H9 (cell line): ENCODE measurements at places on chromosomes 1 and 21.

DNA sequence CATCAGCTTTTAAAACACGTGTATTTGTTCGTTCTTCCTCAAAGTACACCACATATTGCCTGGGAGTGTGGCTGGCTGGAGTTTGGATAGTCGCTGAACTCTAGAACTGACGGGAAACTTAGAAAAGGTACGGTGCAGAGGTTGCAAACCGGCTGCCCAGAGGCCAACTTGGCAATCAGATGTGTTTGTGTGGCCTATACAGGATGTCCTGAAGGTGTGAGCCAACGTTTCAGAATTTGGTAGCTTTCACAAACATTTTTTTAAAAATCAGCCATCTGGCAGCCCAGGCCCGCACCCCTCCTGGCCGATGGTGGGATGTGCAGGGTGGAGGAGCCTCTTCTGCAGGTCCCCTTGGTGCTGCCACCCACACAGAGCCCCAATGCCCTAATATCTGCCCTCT is 73.6 kb upstream of the SLC25A33 start:
- H3K27me3 ChIP-seq: no peaks in the 10 kb centered on the region; the same call in 1 of the 2 replicates
- no peak overlapping the region for H3K4me3 ChIP-seq
- H3K4me1 ChIP-seq: no peaks in the 10 kb centered on the region
- no peaks in the 10 kb centered on the region for H3K36me3 ChIP-seq
- no peak overlapping the region for H3K27ac ChIP-seq
- no peak for DNase-seq

DNA sequence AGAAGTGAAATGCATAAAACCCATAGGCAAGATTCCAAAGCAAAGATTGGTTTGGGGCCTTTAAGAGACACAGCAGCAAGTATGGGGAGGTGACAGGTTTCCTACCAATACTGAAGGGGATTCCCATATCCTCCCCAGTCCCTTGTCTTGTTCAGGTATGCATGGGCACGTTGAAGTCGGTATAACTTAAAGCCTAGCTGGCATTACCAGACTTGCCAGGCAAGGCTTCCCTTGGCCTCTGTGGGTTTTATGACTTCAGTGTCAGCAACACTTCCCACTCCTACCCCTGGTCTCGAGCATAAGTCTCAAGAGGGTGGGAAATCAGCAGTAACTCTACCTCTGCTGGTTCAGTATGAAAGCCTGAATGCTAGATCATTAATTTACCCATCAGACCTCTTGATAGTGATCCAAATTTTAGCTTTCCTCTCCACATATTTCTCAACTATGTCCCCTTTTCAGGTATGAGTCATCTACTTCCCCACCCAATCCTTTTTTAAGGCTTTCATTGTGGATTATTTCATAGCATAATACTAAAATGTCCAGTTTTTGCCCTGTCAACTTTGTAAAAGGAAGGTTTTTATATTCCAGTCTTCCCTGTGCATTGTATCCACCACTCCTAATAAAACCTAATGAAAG is 6.8 kb downstream of the CYP4X1 start:
- H3K27me3 ChIP-seq: no peaks in the 10 kb centered on the region
- H3K36me3 ChIP-seq: no peaks in the 10 kb centered on the region
- DNase-seq: no peak
- no peak overlapping the region for H3K4me3 ChIP-seq
- no peaks in the 10 kb centered on the region for H3K4me1 ChIP-seq
- no peak overlapping the region for H3K27ac ChIP-seq

DNA sequence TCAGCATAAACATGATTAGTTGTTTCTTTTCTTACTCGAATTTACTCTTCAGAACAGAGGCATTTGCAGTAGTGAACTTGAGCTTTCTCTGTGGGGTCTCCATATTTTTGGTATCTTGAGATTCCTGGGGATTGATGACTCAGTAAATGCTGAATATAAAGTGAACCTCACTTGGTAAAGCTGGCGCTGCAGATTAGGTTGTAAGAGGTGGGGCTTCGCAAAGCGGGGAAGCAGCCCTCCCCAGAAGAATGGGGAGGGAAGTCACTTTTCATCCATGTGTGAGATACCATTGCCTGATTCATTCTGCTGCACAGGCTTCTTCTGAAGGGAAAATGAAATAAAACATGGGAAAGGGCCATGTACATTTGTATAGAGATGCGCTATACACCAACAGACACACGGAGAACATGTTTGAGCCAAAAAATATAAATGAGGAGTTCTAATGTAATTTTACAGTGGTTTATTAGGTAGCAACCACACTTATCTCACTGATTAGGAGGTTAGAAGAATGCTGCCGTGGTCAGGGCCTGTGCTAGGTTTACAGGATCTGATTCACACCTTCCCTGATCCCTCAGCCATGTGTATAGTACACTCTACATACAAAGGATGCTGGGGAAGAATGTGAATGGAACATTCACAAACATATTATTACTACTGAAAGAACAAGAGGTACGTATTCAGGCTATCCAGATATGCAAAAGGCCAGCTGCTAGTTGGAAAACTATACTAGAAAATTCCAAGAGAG is 63.5 kb downstream of the DNTTIP2 start:
- peaks cover 6% of the 10 kb centered on the region for H3K4me1 ChIP-seq
- H3K27me3 ChIP-seq: no peaks in the 10 kb centered on the region
- no peaks in the 10 kb centered on the region for H3K36me3 ChIP-seq
- H3K4me3 ChIP-seq: 0 out of 3 replicates have a peak overlapping the region, but pooled peaks have one; percentile 8
- no peak for DNase-seq
- no peak overlapping the region for H3K27ac ChIP-seq

- peaks cover 6% of the 10 kb centered on the region; the same call in 1 of the 2 replicates for H3K36me3 ChIP-seq
- DNase-seq: no peak
- H3K4me1 ChIP-seq: no peaks in the 10 kb centered on the region; the same call in 1 of the 2 replicates
- no peak overlapping the region for H3K4me3 ChIP-seq
- no peak overlapping the region for H3K27ac ChIP-seq
Measured at GRCh38 chr21:17406202-17406601, 106.6 kb upstream of the CXADR start.

GRCh38 chr1:168260393-168260792 is 20.3 kb upstream of the TBX19 start:
- DNase-seq: no peak
- no peak overlapping the region for H3K4me3 ChIP-seq
- H3K27ac ChIP-seq: no peak overlapping the region
- H3K27me3 ChIP-seq: no peaks in the 10 kb centered on the region
- peaks cover 41% of the 10 kb centered on the region for H3K36me3 ChIP-seq

DNA sequence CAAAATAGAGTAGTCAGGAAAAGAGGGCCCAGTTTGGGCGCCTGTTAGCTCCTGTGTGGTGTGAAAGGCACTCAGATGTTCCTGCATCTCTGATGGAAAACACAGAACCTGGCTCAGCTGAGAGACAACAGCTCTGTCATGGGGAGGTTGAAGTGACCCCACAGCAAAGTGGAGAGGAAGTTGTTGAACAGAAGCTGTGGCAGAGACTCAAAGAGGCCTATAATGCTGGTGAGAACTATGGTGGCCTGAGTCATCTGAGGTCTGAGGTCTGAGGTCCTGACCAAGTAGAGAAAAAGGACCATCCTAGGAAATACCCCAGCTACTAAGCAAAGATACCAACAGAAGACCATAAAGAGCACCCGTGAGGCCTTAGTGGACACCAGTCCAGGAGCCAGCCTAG is 45.6 kb upstream of the JAK1 start:
- H3K36me3 ChIP-seq: peaks cover 3% of the 10 kb centered on the region; the same call in 1 of the 3 replicates
- no peaks in the 10 kb centered on the region for H3K27me3 ChIP-seq

DNA sequence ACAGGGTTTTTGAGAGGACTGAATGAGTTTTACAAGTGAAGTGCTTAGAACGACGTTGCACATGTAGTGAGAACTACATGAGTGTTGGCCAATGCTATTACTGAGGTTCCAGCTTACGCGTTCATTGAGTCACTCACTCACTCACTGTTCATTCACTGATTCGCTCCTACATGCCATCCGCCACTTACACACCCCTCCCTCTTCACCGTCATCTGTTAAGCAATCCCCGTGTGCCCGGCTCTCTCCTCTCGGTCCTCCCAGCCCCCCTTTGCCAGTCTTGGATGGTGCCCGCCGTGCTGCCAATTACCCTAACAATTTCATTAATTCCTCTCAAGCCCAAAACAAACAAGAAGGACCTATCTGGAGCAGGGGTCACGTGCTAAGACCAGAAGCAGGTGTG is 27.3 kb upstream of the EPHA2 start:
- H3K36me3 ChIP-seq: no peaks in the 10 kb centered on the region
- no peak overlapping the region for H3K4me3 ChIP-seq
- H3K27ac ChIP-seq: no peak overlapping the region

DNA sequence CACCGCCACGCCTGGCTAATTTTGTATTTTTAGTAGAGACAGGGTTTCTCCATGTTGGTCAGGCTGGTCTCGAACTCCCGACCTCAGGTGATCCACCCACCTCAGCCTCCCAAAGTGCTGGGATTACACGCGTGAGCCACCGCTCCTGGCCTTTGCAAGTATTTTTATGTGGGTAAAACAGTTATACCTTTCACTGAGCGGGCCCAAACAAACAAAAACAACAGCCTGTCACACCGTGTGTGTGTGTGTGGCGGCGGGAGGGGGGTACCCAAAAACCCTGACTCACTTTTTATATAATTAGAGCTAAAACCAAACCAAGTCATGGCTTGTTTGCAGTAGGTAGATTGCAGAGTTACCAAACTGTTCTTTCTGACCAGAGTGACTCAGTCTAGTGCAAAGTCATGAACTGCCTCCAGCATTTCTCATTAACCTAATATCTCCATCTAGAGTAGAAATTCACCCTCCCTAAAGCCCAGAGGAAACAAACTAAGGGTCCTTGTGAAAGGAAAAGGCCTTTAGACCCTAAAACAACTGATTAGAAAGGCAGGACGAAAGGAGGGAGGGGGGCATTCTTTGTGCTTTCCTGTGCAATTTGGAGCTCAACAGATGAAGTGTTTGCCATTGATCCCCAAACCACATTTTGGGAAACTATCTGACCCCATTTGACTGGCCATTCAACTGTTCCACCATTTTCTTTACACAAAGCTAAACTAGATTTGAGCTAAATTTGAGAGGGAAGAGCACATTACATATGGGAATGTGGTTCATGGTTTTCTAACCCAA is 181.0 kb downstream of the DHRS3 start:
- no peak overlapping the region for H3K27ac ChIP-seq
- peaks cover 2% of the 10 kb centered on the region; the same call in 1 of the 2 replicates for H3K36me3 ChIP-seq
- H3K27me3 ChIP-seq: no peaks in the 10 kb centered on the region
- H3K4me3 ChIP-seq: no peak overlapping the region

GRCh38 chr1:154772606-154773506 is 97.2 kb downstream of the KCNN3 start:
- H3K27me3 ChIP-seq: no peaks in the 10 kb centered on the region
- DNase-seq: peak; percentile 76
- H3K4me1 ChIP-seq: no peaks in the 10 kb centered on the region; the same call in 1 of the 2 replicates
- no peaks in the 10 kb centered on the region for H3K36me3 ChIP-seq

GRCh38 chr1:44119525-44119924 is 904 bp downstream of the KLF17 start:
- H3K27me3 ChIP-seq: no peaks in the 10 kb centered on the region
- no peak overlapping the region for H3K4me3 ChIP-seq
- no peak for DNase-seq
- no peaks in the 10 kb centered on the region for H3K4me1 ChIP-seq
- no peaks in the 10 kb centered on the region for H3K36me3 ChIP-seq
- no peak overlapping the region for H3K27ac ChIP-seq

DNA sequence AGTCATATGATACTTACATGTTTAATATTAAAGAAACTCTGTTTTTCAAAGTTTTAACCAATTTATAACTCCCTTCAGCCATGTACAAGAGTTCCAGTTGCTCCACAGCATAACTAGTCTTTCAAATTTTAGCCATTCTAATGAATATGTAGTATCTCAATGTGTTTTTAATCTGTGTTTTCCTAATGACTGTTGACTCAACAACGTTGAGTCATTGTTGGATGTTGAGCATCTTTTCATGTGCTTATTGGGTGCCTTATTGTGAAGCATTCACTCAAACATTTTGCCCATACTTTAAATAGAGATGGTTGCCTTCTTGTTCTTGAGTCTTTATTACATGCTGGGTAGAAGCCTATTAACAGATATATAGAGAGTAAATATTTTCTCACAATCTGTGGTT is 240.2 kb upstream of the LYPLAL1 start:
- no peak overlapping the region for H3K27ac ChIP-seq
- H3K27me3 ChIP-seq: no peaks in the 10 kb centered on the region
- no peaks in the 10 kb centered on the region for H3K4me1 ChIP-seq
- peaks cover 20% of the 10 kb centered on the region for H3K36me3 ChIP-seq

DNA sequence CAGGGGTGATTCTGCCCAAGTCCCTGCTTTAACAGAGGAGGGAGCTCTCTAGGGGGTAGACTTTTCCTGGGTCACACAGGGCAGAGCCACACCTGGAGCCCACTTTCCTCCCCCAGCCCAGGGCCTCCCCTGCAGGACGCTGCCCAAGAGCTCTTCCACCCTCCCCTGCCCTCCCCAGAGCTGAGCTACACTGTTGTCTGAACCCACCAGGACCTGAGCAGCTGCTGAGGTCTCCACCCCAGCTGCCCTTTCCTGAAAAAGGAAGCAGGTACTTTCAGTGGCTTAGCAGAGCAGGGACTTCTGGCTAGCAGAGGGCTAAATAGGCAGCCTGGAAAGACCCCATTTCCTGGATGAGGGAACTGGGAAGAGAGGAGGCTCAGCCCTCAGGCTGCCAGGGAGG is 169.3 kb upstream of the ETV3 start:
- no peak overlapping the region for H3K4me3 ChIP-seq
- DNase-seq: peak; percentile 20

DNA sequence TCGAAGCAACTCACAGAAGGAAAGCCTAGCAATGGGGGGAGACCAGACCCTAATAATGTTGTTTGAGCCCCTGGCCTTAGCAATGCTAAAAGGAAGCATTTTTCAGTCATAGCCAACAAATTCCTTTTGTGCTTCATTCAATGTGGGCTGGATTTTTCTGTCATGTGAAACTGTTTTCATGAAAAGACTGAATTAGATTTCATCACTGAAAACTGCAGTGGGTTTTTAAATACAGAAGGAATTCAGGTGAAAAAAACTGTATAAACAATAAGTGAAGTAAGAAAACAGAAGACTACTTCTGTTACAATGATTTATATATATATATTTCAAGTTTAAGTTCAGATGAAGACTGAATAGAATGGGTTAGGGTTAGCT is 204.8 kb downstream of the SMYD3 start:
- no peak overlapping the region for H3K4me3 ChIP-seq
- no peak overlapping the region for H3K27ac ChIP-seq
- H3K36me3 ChIP-seq: no peaks in the 10 kb centered on the region
- no peaks in the 10 kb centered on the region for H3K4me1 ChIP-seq
- no peak for DNase-seq
- no peaks in the 10 kb centered on the region for H3K27me3 ChIP-seq

DNA sequence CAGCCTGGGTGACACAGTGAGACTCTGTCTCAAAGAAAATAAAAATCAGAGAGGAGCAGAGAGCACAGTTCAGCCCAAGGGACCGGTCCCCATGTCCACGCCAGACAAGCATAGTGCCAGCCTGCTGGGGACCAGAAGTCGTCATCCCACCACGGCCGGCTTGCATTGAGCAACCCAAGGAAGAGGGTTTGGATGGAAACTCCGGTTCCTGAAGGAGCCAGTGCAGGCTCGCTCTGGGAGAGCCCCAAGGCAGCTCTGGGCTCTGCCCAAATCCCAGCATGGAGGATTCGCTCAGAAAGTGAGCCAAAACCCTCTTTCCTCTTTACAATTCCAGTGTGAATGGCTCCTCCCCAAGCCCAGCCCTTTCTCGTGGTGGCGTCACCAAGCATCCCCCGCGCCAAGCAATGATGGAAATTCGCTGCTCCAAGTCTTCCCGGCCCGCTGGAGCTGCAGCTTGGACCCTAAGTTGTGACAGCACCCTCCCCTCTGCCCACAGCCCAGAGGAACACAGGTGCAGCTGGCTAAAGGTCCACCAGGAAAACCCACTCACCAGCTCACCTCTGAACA is 64.1 kb upstream of the SLC25A33 start:
- no peaks in the 10 kb centered on the region; the same call in 1 of the 2 replicates for H3K4me1 ChIP-seq
- H3K27me3 ChIP-seq: no peaks in the 10 kb centered on the region
- DNase-seq: no peak
- H3K4me3 ChIP-seq: no peak overlapping the region

- H3K4me1 ChIP-seq: no peaks in the 10 kb centered on the region
- H3K27ac ChIP-seq: no peak overlapping the region
- H3K36me3 ChIP-seq: no peaks in the 10 kb centered on the region; the same call in 1 of the 2 replicates
- H3K4me3 ChIP-seq: no peak overlapping the region
- no peak for DNase-seq
Measured at GRCh38 chr1:18922319-18922726, 20.0 kb upstream of the ALDH4A1 start.
